ENCODE measurements at places on chromosomes 2 and 18.
A peak's percentile ranks its signal among the peaks of the same experiment; 100 is the strongest.

- no peak for DNase-seq
Observed at GRCh38 chr18:23856466-23857163, 157.9 kb upstream of the TTC39C start.

GRCh38 chr18:53610957-53611356 is 613.5 kb downstream of the MBD2 start:
- no peak for DNase-seq

- DNase-seq = no peak
Observed at GRCh38 chr2:53450923-53451322, 316.7 kb upstream of the CHAC2 start.

- no peak for DNase-seq
Observed at GRCh38 chr18:23495723-23496440, 7.4 kb upstream of the RMC1 start.

GRCh38 chr2:688504-689076 is 11.4 kb upstream of the TMEM18 start:
- DNase-seq = no peak

DNA sequence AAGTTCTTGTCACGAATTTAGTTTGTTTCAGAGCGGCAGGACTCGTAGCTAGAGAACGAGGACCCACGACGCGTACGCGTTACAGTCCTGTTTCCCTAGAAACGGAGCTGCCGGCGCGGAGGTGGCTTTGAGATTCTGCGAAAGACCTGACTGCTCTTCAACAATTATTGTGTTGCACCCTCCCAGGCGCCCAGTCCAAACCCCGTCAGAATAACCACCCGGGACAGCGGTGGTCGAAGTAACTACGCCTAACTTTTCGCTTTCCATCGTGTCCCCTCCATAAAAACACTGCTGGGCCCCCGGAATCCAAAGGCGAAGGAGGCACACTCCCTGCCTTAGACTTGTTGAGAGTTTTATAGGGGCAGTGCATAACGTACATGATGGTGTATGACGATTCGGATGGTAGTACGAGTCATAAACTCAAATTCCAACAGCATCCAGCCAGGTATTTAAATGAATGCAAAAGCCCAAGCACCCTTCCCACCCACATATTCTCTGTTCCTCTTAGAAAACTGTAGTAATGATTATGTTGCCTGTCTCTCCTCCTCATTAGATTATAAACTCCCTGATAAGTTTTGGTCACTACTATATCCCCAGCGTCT is 651 bp upstream of the STAM2 start:
- DNase-seq = peak; percentile 11

DNA sequence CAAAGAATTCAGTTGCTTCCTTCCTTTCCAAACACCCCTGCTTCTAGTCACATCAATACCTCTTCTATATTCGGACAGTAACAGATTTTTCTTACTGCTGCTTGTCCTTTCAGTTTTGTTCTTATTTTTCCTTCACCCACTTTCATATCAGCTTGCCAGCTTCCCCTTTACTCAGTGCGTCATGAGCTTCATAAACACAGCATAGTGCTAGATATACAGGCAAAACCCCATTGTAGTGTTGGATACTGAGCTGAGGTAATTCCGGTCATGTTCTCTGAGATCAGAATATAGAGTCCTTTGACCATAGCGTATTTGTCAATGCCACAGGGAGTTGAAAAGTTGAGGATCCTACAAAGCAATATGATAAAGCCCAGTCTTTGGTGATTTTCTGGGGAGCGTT is 2.4 kb downstream of the FARP2 start:
- DNase-seq = no peak

- no peak for DNase-seq
Observed at GRCh38 chr18:32011193-32011592, 7.4 kb upstream of the RNF125 start.

- no peak for DNase-seq
Observed at GRCh38 chr2:29226808-29227207, 111.6 kb downstream of the CLIP4 start.

- no peak for DNase-seq
Observed at GRCh38 chr2:89763254-89763580, 1071.7 kb downstream of the RPIA start.

DNA sequence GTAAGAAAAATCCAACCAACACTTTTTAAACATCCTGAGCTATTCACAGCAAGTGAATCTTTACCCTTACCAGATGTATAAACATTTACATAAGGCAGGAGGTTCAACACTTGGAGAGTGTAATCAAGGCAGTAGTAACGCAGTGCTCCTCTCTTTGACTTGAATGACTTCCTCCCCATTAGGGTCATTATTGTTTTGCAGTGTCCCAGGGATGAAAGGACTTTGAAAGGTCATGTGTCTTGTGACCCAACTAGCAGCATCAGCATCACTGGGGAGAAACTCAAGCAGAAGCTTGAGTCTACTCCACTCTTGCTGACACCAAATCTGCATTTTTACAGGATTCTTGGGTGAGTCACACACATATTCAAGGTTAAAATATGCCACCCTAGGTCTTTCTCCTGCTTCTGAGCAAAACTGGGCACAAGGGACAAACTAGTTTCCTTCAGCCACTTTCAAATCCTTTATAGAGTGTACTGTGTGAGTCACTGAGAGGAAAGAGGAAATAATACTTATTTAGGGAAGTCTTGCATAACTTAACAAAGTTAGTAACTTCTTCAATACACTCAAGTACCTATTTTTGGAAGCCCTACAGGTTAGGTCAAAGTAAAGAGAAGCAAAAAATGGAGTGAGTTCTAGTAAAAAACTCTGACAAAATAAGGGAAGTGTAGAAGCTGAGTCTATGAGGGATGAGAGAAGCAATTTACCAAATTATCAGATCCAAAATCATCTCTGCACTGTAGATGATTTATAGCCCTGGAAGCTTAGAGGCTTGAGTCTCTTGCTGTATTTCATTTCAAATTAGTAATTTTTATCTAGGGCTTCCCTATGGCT is 51.0 kb upstream of the EML4 start:
- no peak for DNase-seq

GRCh38 chr2:224646242-224646846 is 61.2 kb upstream of the CUL3 start:
- no peak for DNase-seq

DNA sequence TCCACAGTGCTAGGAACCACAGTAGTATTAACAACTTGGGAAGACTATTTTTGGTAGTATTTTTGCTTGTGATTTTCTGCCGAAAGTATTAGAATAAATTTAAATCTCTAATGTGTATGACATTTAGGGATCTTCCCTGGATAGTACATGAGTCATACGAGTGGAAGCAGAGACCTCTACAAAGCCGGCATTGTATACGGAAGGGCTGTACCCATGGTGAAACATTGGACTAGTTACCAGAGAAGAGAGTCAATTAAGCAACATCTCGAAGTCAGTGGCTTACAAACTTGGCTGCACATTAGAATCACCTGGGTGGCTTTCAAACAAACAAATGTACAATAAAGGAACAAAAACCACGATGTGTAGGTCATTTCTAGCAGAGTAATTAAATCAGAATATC is 1131.7 kb upstream of the LRRTM1 start:
- DNase-seq = no peak

- DNase-seq = no peak
Observed at GRCh38 chr2:174516501-174517378, 29.9 kb upstream of the GPR155 start.

DNA sequence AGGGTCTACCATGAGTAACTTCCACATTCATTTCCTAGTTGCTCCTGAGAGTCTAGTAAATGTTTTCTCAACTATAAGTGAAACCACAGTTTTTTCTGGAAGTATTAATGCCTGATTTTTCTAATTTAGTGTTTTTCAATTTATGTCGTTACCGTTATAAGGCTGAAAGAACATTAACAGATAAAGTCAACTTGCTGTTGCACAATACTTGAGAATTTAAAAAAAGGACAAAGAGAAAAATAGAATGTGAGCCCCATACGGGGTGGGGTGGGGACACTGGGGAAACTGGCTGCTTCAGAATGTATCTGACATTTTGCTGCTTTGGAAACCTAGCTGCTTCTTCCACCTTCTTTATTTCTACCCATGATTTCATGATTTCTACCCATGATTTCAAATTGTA is 26.2 kb downstream of the CNOT11 start:
- DNase-seq = no peak

GRCh38 chr2:59910166-59910565 is 643.3 kb downstream of the BCL11A start:
- no peak for DNase-seq

- DNase-seq = no peak
Observed at GRCh38 chr2:44970846-44971450, 29.4 kb downstream of the SIX3 start.

DNA sequence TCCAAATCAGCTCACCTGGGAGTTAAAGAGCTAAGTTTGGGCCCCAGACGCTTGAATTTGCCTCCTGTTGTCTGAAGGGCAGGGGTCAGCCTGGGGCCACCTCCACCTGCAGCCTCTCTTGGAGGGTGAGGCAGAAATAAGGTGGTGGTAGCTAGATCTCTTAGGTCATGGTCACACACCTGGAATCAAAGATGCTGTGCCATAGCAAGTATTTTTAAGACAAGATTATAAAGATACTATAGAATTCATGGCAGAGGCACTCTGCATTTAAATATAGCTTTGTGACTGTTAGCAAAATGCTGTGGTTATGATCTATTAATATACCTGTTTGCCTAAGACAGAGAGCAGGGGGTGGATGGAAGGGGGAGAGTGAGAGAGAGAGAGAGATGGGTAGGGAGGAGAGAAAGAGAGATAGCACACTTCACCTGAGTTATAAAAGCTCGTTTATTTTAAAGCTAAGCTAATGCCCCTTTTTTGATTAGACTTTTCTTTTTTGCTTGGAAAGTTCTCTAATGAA is 242.7 kb downstream of the TMEM182 start:
- no peak for DNase-seq

DNA sequence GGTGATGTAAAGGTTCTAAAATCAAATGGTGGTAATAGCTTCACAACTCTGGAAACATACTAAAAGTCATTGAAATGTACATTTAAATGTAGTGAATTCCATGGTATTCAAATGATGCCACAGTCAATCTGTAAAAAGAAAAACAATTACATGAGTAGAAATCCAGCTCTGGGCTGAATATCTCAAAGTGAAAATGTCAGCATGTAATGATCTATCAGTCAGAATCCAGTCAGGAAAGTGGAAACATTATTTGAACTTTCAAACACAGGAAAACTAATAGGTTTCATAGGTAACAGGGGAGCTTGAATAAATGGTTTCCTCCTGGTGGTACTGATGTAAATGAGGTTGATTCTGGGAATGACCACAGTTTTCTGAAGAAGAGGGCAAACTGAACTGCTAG is 186.4 kb downstream of the CDH7 start:
- DNase-seq = no peak

- DNase-seq = peak; percentile 49
Observed at GRCh38 chr2:241218131-241219029, 29.9 kb downstream of the ANO7 start.

DNA sequence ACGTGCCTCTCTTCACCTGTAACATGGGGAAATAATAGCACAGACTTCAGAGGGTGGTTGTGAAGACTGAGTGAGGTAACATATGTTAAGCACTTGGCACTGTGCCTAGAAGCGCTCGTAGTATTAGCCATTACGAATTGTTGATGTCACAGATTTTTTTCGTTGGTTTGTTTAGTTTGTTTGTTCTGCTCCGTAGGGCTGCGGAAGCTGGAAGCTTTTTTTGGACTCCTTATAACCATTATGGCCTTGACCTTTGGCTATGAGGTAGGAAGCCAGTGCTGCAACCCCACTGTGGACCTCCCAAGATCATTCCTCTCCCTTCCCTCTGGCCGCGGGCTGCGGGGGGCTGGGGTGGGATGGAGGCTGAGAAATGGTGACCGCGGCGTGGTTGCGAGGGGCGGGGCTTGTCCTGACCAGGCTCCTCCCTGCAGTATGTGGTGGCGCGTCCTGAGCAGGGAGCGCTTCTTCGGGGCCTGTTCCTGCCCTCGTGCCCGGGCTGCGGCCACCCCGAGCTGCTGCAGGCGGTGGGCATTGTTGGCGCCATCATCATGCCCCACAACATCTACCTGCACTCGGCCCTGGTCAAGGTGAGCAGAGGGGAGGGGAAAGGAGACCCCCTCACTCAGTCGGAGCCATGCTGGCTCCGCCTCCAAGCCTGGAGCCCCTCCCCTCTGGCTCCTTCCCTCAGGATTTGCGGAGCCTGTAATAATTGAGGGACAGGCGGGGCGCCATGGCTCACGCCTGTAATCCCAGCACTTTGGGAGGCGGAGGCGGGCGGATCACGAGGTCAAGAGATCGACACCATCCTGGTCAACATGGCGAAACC is 5.5 kb downstream of the SLC11A1 start:
- DNase-seq = no peak

GRCh38 chr18:47719096-47719780 is 211.2 kb downstream of the SMAD2 start:
- no peak for DNase-seq

GRCh38 chr2:98519156-98519555 is 74.5 kb downstream of the INPP4A start:
- DNase-seq = no peak

DNA sequence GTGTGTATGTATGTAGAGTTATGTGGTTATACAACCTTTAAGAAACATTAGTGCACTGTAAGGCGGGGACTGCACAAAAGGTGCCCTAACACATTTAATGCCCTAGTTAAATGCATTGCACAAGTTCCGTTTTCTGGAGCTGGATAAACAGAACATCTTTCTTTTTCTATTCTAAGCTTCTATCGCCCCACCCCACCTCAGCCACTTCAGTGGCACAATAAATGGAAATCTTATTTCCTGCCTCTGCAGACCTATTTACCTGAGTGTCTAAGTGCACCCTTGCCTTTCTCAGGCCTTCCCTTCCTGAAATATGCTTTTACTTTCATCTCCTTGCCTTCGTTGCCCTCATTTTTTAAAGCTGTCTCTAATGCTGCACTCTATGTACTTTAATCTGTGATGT is 123.5 kb downstream of the TANC1 start:
- DNase-seq = no peak

DNA sequence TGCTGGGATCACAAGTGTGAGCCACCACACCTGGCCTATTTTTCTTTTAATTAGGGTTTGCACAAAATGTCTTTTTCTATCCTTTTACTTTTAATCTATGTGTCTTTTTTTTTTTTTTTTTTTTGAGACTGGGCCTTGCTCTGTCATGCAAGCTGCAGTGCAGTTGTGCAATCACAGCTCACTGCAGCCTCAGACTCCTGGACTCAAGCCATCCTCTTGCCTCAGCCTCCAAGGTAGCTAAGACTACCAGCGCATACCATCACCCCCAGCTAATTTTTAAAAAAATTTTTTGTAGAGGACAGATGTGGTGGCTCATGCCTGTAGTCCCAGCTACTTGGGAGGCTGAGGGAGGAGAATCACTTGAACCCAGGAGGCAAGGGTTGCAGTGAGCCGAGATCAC is 27.1 kb downstream of the ADCY3 start:
- no peak for DNase-seq

DNA sequence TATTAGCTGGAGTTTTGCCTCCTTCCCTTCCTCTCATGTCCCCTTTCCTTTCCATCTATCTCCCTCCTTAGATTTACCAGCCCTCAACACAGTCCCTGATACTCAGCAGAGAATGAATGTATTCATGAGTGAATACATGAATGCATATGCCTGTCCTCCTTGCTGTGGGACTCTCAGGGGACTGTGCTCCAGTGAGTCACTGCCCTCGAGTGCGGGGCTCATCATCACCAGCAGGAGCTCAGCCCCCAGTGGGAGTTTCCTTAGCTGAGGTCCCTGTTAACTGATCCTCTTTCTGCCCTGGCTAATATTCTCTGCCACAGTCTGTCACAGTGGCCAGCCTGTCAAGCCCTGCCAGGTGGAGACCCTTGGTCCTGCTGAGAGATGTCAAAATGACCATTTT is 104.9 kb upstream of the LHCGR start:
- no peak for DNase-seq

- DNase-seq = no peak
Observed at GRCh38 chr2:35530615-35531135, 824.9 kb upstream of the CRIM1 start.

Measured in hindlimb muscle (tissue), 1 donor.